Mesendoderm (in vitro differentiated cells): ENCODE measurements at places on chromosomes 11 and 22.

DNA sequence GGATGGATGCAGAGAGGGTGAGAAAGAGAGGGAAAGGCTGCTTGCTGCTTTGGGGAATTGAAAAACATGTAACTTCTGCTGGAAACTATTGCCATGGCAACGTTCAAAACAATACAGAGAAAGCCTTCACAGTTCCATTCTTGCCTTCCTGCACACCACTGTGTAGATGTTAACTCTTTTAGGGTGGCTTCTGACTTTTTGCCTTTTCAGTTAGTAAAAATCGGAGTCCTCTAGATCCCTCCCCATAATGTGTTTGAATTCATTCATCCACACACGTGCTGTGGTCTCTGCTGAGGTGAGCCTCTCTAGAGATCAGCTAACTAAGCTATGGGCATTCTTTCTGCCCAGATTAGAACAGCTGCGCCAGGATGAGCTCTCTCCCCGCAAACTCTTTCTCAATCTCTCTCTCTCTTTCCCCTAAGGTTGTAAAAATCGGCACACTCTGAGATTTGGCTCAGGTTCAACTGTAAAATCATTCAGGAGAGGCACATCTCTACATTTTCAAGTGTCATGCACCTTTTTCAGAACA, 1178.3 kb downstream of the LRRC4C start:
- peak; percentile 33 for DNase-seq

GRCh38 chr11:122779047-122779629, 59.2 kb upstream of the CRTAM start:
- peak; percentile 37 for DNase-seq

DNA sequence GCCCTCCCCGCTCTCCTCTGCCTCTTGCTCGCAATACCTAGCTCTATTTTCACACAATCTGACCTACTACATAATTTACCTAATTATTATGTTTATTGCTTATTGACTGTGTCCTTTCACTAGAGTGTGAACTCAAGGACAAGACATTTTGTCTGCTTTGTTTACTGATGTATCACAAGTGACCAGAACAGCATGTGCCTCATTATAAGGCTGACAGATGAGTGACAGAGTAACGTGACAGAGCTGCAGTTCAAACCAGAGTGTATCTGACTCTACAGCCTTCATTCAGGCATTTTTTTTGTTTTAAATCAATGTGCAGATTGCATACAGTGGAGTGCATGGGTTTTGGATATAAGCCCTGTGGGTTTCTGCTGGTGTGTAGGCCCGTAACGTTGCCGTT, 82.0 kb upstream of the RAB1B start:
- DNase-seq, result no peak

- peak; percentile 69 for DNase-seq
These were observed 60.6 kb upstream of the RDX start for GRCh38 chr11:110356762-110357671.

GRCh38 chr22:17085277-17086181, 729 bp downstream of the IL17RA start:
- DNase-seq, result no peak

- peak; percentile 50 for DNase-seq
These were observed 17.3 kb upstream of the TREH start for GRCh38 chr11:118696673-118697226.

- no peak for DNase-seq
These were observed 197.8 kb downstream of the ETS1 start for GRCh38 chr11:128389461-128389976.

- DNase-seq, result no peak
These were observed 177.2 kb downstream of the INSC start for GRCh38 chr11:15291885-15292284.

GRCh38 chr11:27614092-27614491, 86.2 kb downstream of the BDNF start:
- no peak for DNase-seq

DNA sequence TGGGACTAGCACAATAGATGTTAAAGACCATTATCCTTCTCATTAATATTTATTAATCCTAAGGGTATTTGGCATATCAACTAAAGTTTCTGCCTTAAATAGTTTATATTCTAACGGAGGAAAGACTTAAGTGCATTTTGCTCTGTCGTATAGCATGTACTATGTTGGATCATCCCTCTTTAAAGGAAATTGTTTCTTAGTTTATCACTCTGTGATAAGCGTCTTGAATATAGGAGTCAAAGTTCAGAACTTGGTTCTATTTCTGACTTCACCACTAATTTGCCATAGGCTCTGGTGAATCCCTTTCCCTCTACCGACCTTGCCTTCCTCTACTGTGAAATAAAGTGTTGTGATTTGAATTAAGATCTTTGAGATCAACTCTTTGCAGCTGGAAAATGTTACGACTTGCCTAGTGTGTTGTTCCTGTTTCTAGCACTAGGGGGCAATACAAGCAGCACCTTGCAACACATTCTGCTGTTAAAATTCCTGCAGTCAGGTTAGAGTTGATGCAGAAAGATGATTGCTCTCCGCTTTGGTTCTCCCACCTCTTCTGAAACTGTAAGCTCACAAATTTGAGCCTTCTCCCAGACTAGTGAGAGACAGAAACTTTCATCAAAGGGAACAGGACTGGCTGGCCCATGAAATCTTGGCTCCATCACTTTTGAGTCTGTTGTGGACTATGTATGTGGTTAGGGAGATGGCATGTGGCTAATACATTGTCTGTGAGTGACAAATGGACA, 27.8 kb upstream of the ZNRF3 start:
- DNase-seq, result peak; percentile 81

DNA sequence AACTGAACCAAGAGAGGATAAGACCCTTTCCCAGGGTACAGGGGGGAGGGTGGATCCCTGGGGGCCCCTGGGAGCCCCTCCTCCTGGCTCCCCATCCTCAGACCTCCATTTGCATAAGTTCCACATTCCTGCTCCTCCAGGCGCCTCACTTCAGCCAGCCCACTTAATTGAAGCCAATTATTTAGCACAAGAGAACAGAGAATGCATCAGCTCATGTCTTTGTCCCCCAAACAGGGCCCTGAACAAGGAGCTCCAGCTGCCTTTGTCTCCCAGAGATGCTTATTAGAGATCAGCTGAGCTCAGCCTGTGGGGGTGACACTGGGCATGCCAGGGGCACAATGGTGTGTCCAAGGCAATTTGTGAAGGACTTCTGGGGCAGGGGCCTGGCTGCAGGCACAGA, 89.9 kb upstream of the PRDM11 start:
- no peak for DNase-seq

GRCh38 chr22:31102441-31103081, 4.8 kb downstream of the SELENOM start:
- peak; percentile 59 for DNase-seq

DNA sequence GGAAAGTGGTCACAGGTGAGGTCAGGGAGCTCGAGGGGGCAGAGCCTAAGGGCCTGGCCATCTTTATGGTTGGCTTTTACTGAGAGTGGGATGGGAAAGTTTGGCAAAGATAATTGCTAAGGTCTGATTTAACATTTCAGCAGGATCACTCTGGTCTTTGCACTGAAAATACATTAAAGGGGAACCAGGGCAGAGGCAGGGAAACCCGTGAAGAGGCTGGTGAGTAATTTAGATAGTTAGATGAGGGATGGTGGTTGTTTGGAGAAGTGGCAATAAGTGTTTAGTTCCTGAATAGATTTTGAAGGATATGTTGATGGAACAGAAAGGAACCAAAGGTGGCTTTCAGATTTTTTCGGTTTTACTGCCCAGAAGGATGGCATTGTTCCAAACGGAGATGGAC, 50.8 kb downstream of the SCN3B start:
- no peak for DNase-seq

DNA sequence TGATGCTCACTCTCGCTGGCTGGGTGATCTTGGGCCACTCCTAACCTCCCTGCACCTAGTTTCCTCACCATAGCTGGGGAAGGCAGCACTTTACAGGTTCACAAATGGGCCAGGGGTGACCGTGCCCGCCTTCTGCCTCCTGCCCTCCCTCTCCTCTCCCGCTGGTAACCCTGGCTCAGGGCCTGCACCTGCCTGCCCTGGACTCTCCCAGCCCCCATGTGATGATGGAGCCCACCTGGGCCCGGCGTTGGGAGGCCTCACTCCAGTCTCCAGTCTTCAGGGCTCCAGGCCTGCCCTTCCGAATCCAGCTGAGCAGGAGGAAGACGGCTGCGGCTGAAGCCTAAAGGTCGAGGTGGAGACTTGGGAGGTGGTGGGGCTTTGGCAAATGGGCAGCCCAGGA, 152.9 kb downstream of the CACNA1I start:
- no peak for DNase-seq

- DNase-seq, result no peak
These were observed 89.5 kb upstream of the B3GAT1 start for GRCh38 chr11:134501406-134502152.

GRCh38 chr11:2807801-2808241, 77.8 kb downstream of the CDKN1C start:
- no peak for DNase-seq

- no peak for DNase-seq
These were observed 153.4 kb downstream of the JRKL start for GRCh38 chr11:96543177-96543576.
